Activated CD8-positive, alpha-beta memory T cell treated with anti-CD3 and anti-CD28 coated beads, Interleukin-2, amount 50 U/mL, for 4 hours (primary cell): ENCODE measurements at places on chromosomes 16 and 17.

DNA sequence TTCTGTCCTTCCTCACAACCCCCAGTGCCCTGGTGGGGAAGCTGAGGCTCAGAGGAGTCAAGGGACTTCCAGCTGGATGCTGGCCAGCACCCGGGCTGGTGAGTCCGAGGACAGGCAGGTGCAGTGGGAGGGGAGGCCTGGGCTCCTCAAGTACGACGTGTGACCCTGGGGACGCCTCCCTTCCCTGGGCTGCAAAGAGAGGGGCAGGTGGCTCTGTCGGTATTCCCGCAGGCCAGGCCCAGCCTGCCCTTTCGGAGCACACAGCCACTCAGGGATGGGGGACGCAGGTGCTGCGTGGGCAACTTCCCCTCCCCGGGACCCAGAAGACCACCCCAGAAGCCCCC is 33.1 kb upstream of the PVALEF start:
- DNase-seq = no peak

- DNase-seq = no peak
Observed at GRCh38 chr16:88891083-88891482, 24.6 kb upstream of the PABPN1L start.

- no peak for DNase-seq
Observed at GRCh38 chr17:82869536-82869935, 29.7 kb upstream of the ZNF750 start.

GRCh38 chr17:49851387-49852291 is 3.8 kb upstream of the TAC4 start:
- peak; percentile 75 for DNase-seq

DNA sequence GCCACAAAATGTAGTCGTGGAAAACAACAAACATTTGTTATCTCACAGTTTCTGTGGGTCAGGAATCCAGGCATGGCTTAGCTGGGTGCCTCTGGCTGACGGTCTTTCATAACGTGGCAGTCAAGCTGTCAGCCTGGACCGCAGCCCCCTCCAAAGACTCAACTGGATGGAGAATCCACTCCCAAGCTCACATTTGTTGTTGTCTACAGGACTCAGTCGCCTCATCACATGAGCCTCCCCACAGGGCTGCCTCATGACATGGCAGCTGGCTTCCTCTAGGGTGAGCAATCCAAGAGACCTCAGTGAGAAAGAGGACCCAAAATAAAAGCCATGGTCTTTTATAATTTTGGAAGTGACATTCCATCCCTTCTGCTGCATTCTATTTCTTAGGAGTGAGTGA is 34.7 kb upstream of the AKAP1 start:
- DNase-seq = no peak

- no peak for DNase-seq
Observed at GRCh38 chr17:51298508-51299371, 38.4 kb downstream of the UTP18 start.

DNA sequence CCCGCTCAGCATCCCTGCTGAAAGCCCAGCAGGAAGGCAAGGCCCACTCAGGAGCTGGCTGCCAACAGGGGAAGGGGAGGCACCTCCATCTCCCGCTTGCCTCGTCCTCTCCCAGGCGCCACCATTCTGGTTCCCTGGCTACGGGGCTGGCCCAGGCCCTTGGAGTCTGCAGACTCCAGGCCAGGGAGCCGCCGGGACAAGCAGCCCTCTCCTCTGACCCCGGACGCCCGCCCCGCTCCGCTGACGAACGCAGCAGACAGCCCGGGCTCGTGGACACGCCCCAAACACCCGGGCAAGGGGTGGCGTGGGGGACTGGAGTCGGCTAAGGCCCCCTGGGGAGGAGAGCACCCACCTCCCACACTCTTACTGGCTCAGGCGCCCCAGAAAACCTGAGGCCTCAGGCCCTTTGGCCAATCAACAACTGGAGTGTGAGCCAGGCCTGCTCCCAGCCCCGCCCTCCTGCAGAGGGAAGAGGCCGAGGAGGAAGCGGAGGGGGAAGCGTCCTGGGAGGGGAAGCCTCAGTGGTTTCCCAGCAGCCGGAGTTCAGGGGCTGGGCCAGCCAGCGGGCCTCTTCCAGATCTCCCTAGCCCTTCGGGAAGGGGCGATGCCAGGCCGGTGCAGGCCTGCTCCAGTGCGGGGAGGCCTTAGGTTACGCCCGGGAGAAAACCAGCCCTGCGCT is 4.2 kb downstream of the MNT start:
- DNase-seq = peak; percentile 48

DNA sequence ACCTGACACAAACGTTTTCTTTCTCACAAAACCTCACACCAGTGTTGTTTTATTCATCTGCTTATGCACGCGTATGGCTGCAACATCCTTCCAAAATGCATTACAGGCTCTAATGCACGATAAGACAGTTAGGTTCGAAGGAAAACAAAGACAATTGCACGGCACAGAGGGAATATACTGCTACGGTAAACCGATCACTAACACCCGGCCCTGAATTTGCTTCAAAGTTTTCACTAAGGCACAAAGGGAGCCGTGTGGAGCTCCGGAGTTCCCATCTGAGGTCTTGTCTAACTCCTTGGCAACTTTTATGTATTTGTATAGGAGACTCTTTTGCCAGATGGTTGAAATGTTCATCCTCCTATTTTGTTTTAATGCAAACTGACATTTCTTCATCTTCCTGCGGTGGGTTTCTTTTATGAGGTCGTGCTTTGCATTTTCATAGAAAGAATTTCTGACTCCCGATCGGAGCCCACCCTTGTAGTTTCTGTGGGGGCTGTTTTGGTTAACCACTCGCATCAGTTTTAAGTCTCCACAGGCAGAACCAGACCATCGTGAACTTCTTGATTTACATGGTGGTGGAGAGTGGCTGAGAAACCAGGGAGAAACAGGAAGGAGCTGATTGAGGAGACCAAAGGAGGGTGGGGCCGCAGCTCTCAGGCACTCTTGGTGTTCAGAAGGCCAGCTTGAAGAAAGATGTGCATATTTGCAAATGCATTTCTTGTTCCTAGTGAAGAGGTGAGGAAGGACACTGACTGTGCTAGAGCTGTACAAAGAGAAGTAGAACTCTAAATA is 516.8 kb downstream of the MAF start:
- no peak for DNase-seq

DNA sequence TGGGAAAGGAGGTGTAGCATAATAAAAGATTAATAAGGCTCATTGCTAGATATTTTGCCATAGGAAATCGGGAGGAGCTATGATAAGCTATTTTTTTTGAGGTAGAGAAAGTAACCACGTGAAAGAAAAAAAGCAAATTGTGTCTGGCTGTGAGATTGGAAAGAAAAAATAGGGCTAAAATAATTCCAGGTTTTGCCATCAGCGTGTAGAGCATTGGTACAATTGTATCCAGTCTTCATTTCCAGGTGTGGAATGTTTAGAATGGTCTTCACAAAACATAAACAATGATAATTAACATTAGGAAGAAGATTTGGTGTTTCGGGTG is 1.1 kb downstream of the TANC2 start:
- DNase-seq = no peak

DNA sequence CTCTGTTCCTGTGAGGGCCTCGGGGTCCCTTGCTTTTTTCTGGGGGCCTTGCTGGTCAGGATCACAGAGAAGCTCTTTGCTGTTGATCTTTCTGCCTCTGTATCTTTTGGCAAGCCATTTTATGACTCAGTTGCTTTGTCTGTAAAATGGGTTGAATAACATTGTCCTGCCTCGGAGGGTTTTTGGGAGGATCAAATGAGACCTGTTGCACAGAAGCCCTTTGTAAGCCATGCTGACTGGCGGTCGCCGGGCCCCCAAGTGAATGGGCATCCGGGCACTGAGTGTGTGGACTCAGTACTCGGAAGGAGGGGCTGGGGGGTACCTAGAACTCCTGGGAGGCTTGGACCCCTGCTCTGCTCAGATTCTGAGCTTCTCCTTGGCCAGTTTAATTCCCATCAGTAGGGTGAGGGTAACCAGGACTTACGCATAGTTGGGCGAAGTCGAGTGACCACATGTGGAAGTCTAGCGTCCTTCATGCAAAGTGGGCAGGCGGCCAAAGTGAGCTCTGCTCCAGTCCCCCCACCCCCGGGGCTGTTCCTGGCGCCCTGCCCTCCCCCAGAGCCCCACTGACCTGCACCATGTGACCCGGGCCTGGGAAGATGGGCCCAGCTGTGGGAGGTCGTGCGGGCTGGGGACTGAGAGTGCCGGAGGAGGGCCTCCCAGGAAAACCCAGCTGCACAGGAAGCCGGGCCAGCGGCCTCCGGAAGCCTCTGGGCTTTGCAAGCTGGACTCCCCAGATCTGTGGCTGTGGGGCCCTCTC is 284.0 kb downstream of the SEC14L1 start:
- DNase-seq = no peak

GRCh38 chr17:57566721-57567120 is 178.4 kb downstream of the CCDC182 start:
- no peak for DNase-seq

DNA sequence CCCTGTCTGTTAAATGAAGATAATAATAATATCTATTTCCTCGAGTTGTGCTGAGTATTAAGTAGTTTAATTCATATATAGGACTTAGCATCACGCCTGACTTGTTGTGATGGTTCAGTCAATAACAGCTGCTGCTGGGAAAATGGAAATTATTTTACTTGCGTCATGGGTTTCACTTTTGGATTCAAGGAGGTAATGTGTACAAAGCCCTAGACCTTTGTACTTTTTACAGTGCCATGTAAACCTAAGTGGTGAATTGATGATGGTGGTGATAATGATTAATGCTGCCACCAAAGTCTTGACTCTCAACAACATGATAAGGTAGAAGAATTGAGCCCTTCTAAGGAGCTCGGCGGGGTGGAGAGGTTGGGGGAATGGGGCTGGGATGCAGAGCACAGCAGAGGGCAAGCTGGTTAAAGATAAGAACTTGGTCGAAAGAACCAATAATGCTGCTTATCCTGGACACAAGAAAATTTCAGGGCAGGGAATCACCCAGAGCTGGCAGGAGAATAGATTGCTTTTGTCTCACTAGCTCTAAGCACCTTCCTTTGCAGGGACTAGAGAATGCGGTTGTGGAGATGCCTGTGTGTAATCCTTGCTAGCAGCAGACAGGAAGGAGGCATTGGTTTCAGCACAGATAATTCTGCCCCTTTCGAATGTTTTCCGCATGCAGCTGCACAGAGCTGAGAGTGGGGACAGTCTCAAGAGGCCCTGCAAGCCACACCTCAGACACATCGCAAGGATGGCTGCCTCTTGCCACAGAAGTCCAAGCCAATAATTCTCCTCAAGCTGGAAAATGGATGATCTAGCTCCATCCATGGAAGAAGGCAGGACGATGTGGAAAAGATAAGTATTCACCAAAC is 187.1 kb downstream of the TMEM114 start:
- no peak for DNase-seq

DNA sequence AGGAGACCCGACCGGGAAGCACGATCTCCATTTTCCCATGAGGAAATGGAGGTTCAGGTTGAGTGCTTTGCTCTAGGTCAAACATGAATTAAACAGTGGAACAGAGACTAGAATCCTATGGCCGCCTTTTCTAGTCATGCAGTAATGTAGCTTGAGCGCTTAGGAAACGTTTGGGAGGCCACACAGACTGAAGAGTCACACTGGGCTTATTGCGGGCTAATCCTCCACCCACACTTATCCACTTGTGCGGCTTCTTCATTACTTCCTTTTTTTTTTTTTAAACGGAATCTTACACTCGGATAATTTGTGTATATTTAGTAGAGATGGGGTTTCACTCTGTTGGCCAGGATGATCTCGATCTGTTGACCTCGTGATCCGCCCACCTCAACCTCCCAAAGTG is 26.0 kb downstream of the CACNG3 start:
- no peak for DNase-seq

GRCh38 chr17:69418535-69418934 is 4.0 kb downstream of the MAP2K6 start:
- DNase-seq = no peak

DNA sequence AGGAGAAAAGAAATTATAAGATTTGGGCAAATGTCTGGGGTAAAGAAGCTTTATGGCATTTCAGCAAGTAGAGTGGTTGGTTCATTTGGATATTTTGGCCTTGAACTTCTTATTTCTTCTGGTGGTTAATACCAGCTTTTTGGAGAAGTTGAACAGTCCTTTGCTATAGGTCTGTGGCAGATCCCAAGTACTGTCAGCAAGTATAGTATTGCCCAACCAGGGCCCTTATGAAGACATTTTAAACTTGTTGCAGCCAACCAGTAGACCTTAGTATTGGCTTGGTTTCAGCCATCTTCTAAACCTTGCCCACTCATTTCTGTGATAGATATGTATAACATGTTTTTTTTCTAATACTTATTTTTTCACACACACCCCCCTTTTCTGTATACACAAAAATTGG is 2.2 kb downstream of the SP2 start:
- DNase-seq = no peak

DNA sequence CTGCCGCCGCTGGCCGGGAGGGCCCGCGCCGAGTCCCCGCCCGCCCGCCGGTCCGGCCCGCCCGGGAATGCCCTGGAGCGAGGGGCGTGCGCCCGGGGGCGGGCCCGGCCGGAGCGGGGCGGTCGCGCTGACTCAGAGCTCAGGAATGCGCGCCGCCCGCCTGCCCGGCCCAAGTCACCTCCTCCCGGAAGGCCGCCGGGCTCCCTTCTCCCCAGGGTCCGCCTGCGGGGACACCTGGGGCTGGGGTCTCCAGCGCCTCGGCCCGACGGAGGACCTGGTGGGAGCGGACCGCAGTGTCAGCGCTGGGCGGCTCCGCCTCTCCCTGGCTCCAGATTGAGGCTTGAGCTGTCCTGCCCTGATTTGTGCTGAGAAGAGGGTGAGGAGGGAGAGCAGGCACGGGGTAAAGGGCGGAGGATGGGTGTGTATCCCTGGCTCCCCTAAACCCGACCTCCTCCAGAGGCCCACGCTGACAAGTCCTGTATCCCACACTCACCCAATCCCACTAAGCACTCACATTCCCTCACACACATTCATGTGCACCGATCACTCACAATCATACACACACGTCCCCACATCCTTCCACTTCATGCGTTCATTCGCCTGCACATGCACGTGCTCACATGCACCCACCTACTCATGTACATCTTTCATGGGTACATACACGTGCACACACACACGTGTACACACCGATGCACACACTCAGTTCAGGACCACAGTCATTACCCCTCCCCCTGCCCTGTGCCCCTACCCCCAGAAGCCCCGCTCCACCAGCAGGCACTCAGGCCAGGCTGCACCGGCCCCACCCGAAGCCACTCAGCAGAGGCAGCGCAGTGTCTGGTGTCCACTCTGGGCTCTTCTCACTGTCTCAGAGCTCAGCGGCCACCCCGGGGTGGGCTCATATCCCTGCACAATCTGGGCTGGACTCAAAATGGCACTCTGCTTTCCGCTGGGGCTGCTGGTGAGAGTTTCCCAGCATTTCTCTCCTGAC is at the start of gene RHBDF1:
Gene RHBDF1 (minus strand): TSS at position 71 of the 988 bp plus-strand sequence. CDS start 7,616 bp downstream, outside the sequence.
- DNase-seq = no peak
